NCI-H1092 treated with DMSO at 0.1 percent for 48 hours (cell line): ENCODE measurements at places on chromosomes 2 and 18.

- DNase-seq, result peak; percentile 55
These were observed 600 bp downstream of the KATNAL2 start for GRCh38 chr18:46917803-46918600.

DNA sequence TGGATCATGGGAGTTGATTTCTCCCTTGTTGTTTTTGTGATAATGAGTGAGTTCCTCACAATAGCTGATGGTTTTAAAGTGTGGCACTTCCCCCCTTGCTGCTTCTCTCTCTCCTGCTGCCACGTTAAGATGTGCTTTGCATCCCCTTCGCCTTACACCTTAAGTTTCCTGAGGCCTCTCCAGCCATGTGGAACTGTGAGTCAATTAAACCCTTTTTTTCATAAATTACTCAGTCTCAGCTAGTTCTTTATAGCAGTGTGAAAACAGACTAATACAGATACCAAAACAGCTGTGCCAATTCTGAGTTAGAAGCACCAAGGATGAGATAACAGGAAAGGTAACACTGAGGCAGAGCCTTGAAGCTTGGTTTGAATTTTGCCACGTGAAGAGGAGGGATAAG is 44.7 kb downstream of the ITSN2 start:
- no peak for DNase-seq

DNA sequence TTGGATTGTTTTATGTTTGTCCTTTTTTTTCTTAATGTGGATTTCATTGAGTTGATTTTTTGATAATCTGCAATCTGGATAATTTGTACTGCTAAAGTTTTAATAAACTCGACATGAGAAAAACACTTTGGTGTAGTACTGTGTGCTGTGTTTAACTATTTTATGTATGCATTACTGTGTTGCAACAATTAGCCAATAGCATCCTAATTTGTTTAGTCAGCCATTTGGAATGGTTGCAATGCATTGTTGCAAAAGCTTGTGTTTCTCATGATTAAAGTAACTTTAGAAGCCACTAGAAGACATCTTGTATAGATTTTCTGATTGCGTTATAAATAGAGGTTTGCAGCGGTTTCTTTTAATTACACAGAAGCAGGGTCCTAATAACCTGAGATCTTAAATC is 53.5 kb downstream of the PPIG start:
- DNase-seq, result no peak

- DNase-seq, result no peak
These were observed 1108.1 kb upstream of the DDX18 start for GRCh38 chr2:116706396-116706795.
